ENCODE measurements at places on chromosomes 7 and 10. TPM values are rescaled to one million over a fixed set of nuclear protein-coding genes. Genes with fewer than 3 reads are reported as not detected.

- DNase-seq = no peak
- H3K27ac ChIP-seq = no peak overlapping the region
- peaks cover 24% of the 10 kb centered on the region for H3K27me3 ChIP-seq
- H3K4me3 ChIP-seq = peak overlapping the region; percentile 46
- H3K36me3 ChIP-seq = no peaks in the 10 kb centered on the region
- H3K4me1 ChIP-seq = peaks cover 22% of the 10 kb centered on the region
Measured at GRCh38 chr7:16753932-16754855, 639 bp downstream of the TSPAN13 start.

The GNAT3 gene
- polyA plus RNA-seq = not detected

The ZPBP gene
- not detected for polyA plus RNA-seq

The SCIN gene
- not detected for polyA plus RNA-seq

The BMPER gene
- polyA plus RNA-seq = not detected

DNA sequence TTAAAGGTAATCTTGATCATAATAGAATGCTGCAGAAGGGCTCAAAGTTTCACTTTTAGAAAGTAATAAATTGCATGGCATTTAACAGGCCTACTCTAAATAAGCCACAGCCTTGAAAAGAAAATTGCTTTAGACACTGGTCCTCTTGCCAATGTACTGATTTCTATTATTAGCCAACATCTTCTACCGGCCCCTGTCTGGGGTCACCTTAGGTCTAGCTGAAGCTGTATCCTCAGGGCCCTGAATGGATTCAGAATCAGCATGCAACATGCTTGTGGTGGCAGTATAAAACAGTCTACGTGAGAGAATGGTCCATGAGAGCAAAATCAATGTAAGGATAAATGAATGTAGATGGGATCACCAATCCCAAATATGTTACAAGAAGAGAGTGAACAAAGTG, 541.9 kb downstream of the PCDH15 start:
- no peak for DNase-seq
- H3K4me1 ChIP-seq = no peaks in the 10 kb centered on the region
- H3K27me3 ChIP-seq = no peaks in the 10 kb centered on the region
- H3K27ac ChIP-seq = no peak overlapping the region

The TMEM26 gene
- polyA plus RNA-seq = not detected

DNA sequence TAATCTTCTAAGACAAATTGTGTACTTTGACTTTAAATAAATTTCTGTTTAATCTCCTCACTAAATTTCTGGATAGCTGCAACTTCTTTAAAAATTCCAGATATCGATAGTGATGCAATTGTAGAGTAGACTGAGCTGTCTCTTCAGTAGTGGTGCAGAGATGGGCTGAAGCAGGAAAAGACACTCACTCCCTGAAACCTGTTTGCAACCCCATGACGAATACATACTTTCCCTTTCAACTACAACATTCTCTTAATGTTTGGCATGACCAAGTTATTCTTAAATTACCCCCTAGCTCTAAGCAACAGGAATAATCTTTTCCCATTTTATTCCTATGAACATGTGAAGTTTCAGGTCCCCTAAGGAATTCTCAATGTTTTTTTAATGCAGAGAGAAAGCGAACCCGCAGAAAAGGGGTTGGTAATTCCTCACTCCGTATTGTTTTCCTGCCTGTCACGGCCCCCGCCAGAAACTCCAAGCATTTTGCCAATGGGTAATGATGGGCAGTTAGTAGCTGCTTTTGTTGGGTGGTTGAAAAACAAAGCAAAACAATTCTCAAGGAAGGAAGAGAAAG, 1.3 kb downstream of the THSD7A start:
- H3K27me3 ChIP-seq = peaks cover 30% of the 10 kb centered on the region
- no peak for DNase-seq
- no peak overlapping the region for H3K27ac ChIP-seq
- no peaks in the 10 kb centered on the region for H3K36me3 ChIP-seq

The APBB1IP gene
- polyA plus RNA-seq = 24.6 TPM

GRCh38 chr7:115574681-115575291, 455.8 kb downstream of the TFEC start:
- no peak overlapping the region for H3K27ac ChIP-seq
- H3K4me1 ChIP-seq = no peaks in the 10 kb centered on the region
- no peaks in the 10 kb centered on the region for H3K27me3 ChIP-seq

GRCh38 chr7:42485301-42485766, 248.3 kb upstream of the GLI3 start:
- H3K36me3 ChIP-seq = no peaks in the 10 kb centered on the region
- H3K4me1 ChIP-seq = no peaks in the 10 kb centered on the region
- H3K27me3 ChIP-seq = no peaks in the 10 kb centered on the region
- H3K4me3 ChIP-seq = no peak overlapping the region
- DNase-seq = no peak
- no peak overlapping the region for H3K27ac ChIP-seq

GRCh38 chr10:65719790-65720189, 1206.0 kb upstream of the LRRTM3 start:
- H3K4me3 ChIP-seq = no peak overlapping the region
- no peaks in the 10 kb centered on the region for H3K36me3 ChIP-seq
- H3K27me3 ChIP-seq = no peaks in the 10 kb centered on the region
- no peak overlapping the region for H3K27ac ChIP-seq

DNA sequence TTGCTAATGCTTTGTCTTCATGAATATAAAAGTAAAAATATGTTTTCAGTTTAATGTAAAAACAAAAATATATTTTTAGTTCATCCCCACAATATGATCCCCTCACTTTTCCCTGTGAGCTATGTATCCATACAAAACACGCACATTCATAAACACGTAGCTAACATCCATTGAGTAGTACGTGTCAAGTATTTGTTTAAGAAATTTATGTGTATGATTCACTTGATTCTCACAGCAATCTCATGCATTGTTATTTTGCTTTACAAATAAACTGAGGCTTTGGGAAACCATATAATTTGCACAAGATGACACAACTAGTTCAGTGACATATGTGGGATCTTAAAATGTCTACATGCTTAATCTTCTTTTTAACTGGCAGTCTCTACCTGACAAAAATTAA, 329.6 kb upstream of the SEMA3C start:
- DNase-seq = no peak
- no peaks in the 10 kb centered on the region for H3K36me3 ChIP-seq
- H3K27me3 ChIP-seq = no peaks in the 10 kb centered on the region
- H3K4me3 ChIP-seq = no peak overlapping the region
- no peaks in the 10 kb centered on the region for H3K4me1 ChIP-seq

GRCh38 chr7:121043314-121044234, 55.1 kb downstream of the CPED1 start:
- H3K27ac ChIP-seq = no peak overlapping the region
- H3K36me3 ChIP-seq = no peaks in the 10 kb centered on the region
- H3K4me3 ChIP-seq = no peak overlapping the region
- H3K27me3 ChIP-seq = no peaks in the 10 kb centered on the region

The NUTM2E gene
- polyA plus RNA-seq = not detected

The SUFU gene
- 3.2 TPM for polyA plus RNA-seq

The CFTR gene
- polyA plus RNA-seq = not detected

The MRLN gene
- polyA plus RNA-seq = not detected

DNA sequence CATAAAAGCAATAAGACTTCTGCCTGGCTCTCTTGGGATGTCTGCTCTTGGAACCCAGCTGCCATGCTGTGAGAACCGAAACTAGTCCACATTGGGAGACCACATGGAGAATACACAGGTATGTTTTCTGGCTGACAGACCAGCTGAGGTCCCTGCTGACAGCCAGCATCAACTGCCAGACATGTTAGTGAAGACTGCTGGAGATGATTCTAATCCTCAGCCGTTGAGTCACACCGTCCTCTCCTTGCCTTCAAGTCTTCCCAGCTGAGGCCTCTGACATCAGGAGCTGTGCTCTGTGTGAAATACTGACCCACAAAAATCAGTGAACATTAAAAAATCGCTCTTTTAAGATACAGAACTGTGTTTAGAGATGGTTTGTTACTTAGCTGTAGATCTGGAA, 36.9 kb upstream of the AGR2 start:
- no peaks in the 10 kb centered on the region for H3K27me3 ChIP-seq
- H3K4me1 ChIP-seq = no peaks in the 10 kb centered on the region
- DNase-seq = no peak
- H3K4me3 ChIP-seq = no peak overlapping the region

DNA sequence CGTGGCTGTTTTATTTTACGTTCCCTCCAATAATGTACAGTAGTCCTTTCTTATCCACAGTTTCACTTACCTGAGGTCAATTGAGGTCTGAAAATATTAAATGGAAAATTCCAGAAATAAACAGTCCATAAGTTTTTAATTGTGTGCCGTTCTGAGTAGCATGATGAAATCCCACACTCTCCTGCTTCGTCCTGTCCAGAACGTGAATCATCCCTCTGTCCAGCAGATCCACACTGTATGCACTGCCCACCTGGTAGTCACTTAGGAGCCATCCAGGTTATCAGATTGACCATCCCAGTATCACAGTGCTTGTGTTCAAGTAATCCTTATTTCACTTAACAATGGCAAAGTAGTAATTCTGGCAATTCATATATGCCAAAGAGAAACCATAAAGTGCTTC, 46.3 kb downstream of the STARD3NL start:
- H3K4me1 ChIP-seq = peaks cover 11% of the 10 kb centered on the region
- no peak overlapping the region for H3K4me3 ChIP-seq
- peaks cover 69% of the 10 kb centered on the region for H3K36me3 ChIP-seq
- no peak for DNase-seq

The PON1 gene
- not detected for polyA plus RNA-seq

The HDAC9 gene
- polyA plus RNA-seq = 44.2 TPM

DNA sequence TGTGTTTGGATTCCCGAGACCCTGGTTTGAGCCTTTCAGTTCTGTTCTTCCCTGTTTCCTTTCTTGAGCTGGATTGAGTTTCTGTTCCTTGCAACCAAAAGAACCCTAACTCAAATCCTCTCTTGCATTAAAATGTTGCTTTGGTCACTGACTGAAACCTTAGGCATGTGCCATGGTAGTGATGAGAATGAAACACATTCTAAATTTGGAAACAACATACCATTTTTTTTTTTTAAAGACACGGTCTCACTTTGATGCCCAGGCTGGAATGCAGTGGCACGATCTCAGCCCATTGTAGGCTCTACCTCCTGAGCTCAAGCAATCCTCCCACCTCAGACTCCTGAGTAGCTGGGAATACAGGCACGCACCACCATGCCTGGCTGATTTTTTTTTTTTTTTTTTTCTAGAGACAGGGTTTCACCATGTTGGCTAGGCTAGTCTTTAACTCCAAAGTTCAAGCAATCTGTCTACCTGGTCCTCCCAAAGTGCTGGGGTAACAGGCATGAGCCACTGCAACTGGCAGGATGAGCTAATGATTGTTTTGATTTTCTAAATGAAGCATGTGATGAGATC, 8.4 kb downstream of the THAP5 start:
- H3K4me3 ChIP-seq = no peak overlapping the region
- H3K4me1 ChIP-seq = no peaks in the 10 kb centered on the region
- H3K27me3 ChIP-seq = no peaks in the 10 kb centered on the region
- no peak for DNase-seq
- peaks cover 2% of the 10 kb centered on the region for H3K36me3 ChIP-seq

DNA sequence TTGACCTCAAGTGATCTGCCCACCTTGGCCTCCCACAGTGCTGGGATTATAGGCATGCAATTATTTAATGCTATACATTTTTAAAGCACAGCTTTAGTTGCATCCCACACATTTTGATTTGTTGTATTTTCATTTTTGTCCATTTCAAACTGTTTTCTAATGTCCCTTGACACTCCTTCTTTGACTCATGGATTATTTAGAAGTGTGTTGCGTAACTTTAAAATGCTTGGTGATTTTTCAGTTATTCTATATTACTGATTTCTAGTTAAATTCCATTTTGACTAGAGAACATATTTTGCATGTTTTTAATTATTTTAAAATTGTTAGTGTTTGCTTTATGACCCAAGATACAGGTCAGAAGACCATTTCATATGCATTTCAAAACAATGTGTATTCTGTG, 28.8 kb downstream of the EVX1 start:
- H3K4me1 ChIP-seq = no peaks in the 10 kb centered on the region
- no peaks in the 10 kb centered on the region for H3K36me3 ChIP-seq
- no peak for DNase-seq
- H3K27ac ChIP-seq = no peak overlapping the region

- no peak overlapping the region for H3K4me3 ChIP-seq
- no peaks in the 10 kb centered on the region for H3K36me3 ChIP-seq
- peaks cover 50% of the 10 kb centered on the region for H3K4me1 ChIP-seq
- peak; percentile 63 for DNase-seq
- no peak overlapping the region for H3K27ac ChIP-seq
Measured at GRCh38 chr7:151408839-151409666, 785 bp downstream of the WDR86 start.

Data from CD14-positive monocyte (primary cell).